ENCODE measurements at places on chromosomes 7 and 10.
A peak's percentile ranks its signal among the peaks of the same experiment; 100 is the strongest.

- DNase-seq = no peak
Measured at GRCh38 chr10:24777196-24777595, 53.5 kb upstream of the ARHGAP21 start.

GRCh38 chr7:100510437-100511239 is 26.9 kb downstream of the NYAP1 start:
- no peak for DNase-seq

DNA sequence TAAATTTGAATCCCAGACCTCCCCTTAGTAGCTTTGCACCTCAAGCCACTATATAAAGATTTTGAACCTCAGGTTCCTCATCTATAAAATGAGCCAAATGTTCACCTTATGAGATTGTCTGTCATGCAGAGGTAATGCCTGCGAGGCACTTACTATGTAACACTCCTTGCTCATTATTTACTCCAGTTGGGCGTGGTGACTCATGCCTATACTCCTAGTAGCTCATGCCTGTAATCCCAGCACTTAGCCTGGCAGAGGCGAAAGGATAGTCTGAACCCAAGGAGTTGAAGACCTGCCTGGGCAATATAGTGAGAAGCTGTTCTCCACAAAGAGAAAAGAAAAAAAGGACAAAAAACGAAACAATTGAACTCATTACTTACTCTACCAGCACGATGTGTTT is 82.2 kb downstream of the MDFIC start:
- DNase-seq = no peak

DNA sequence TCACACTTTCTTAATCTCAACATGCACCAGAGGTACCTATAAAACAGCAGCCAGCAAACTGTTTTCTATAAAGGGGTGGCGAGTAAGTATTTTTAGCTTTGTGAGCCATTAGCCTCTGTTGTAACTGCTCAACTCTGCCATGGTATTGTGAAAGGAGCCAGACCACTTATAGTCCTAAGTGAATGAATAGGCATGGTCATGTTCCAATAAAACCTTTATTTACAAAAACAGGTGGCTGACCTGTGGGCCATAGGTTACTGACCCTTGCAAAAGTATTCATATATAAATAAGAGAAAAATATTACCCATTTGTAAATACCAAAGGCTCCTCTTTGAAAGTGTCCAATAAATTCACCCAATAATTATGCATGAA is 50.3 kb downstream of the ICA1 start:
- no peak for DNase-seq

GRCh38 chr10:132068431-132069121 is 2.8 kb downstream of the JAKMIP3 start:
- DNase-seq = no peak

- peak; percentile 46 for DNase-seq
Measured at GRCh38 chr7:12220389-12221046, 9.4 kb downstream of the TMEM106B start.

DNA sequence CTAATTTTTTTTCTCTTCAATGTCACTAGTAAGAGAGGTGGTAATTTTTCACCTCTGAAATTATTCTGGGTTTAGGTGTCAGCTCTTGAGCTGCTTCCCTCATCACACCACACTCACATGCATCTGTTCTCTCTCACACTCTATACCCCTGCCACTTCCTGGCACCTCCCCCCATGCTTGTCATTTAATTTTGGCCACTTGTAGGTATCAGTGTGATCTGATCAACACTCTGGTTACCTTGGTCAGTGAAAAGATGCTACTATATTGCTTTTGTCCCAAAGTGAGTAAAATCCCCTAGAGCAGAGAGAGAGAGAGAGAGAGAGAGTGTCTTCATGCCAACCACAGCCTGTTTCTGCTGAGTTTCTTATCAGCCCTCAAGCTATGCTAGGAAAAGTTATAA is 42.5 kb downstream of the STK17A start:
- peak; percentile 62 for DNase-seq

DNA sequence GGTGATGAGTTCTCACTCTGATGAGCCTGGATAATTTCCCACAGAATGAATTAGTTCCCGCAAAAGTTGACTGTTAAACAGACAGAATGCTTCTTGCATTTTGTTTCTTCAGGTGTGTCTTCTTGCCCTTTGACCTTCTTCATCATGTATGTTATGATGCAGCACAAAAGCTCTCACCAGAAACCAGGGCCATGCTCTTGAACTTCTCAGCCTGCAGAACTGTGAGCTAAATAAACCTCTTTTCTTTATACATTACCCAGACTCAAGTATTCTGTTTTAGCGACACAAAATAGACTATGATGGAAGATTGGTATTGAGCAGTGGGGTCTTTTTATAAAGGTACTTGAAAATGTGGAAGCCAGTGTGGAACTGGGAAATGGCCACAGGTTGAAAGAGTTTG is 95.2 kb upstream of the TNS3 start:
- DNase-seq = no peak

DNA sequence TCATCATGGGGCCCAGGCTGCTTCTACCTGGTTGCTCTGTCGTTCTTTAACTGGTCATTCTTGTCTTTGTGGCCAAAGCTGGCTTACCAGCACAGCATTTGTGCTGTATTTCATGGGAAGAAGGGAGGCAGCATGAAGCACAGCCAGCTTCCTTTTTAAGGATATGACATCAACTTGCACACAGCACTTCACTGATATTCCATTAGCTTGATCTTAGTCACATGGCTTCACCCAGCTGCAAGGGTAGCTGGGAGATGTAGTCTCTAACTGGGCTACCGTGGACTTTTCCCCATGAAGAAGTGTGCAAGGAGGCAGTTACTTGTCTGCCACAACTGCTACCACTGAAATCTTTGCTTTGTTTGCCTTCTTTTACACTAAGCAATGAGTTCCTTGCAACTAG is 525.2 kb downstream of the LRMDA start:
- peak; percentile 54 for DNase-seq

DNA sequence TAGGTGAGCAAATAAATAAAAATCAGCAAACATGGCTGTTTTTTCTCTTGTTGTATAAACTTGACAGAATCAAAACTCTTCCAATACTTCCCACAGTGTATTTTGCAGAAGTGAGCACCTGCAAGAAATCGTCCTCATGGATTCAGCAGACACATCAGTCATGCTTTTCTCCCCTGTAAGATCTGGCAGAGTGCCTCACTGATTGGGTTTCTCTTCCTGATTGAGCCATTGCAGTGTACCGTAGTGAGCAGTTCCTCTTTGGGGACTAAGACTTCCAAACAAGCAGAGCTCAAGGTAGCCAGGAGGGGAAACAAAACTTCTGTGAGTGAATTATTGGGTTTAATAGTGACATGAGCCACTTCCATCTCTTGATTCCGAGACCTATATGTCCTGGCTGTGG is 2.2 kb upstream of the CCDC3 start:
- DNase-seq = peak; percentile 77

Data from Karpas-422 (cell line).